ENCODE measurements at places on chromosomes 2 and 18.

- no peak for DNase-seq
- H3K36me3 ChIP-seq = peaks cover 5% of the 10 kb centered on the region
- no peak overlapping the region for H3K27ac ChIP-seq
- H3K4me3 ChIP-seq = no peak overlapping the region
- no peaks in the 10 kb centered on the region for H3K27me3 ChIP-seq
These were observed 102.2 kb downstream of the ACTR3 start for GRCh38 chr2:113992090-113992489.

GRCh38 chr2:239252801-239253200 lies 148.0 kb downstream of the HDAC4 start:
- peaks cover 1% of the 10 kb centered on the region for H3K27me3 ChIP-seq
- peaks cover 73% of the 10 kb centered on the region for H3K4me1 ChIP-seq
- peak overlapping the region; percentile 61 for H3K27ac ChIP-seq
- H3K4me3 ChIP-seq = peak overlapping the region; percentile 85
- DNase-seq = no peak
- peaks cover 13% of the 10 kb centered on the region for H3K36me3 ChIP-seq

DNA sequence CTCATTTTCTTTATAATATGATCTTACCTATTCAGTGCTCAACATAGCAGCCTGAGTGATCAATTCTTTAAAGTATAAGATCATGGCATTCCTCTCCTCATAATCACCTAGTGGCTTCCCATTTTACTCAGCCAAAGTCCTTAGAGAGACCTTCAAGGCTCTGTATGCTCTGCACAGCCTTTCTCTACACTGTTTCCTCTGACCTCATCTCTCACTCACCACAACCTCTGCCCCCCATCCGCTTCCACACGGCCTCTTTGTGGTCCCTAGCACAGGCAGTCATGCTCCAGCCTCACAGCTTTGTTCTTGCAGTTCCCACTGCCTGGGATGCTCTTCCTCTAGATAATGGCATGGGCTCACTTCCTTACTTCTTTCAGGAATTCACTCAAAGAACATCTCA lies 109.2 kb downstream of the HIBCH start:
- no peaks in the 10 kb centered on the region for H3K27me3 ChIP-seq
- peaks cover 16% of the 10 kb centered on the region for H3K4me1 ChIP-seq
- H3K27ac ChIP-seq = no peak overlapping the region
- no peak for DNase-seq
- H3K36me3 ChIP-seq = peaks cover 4% of the 10 kb centered on the region

DNA sequence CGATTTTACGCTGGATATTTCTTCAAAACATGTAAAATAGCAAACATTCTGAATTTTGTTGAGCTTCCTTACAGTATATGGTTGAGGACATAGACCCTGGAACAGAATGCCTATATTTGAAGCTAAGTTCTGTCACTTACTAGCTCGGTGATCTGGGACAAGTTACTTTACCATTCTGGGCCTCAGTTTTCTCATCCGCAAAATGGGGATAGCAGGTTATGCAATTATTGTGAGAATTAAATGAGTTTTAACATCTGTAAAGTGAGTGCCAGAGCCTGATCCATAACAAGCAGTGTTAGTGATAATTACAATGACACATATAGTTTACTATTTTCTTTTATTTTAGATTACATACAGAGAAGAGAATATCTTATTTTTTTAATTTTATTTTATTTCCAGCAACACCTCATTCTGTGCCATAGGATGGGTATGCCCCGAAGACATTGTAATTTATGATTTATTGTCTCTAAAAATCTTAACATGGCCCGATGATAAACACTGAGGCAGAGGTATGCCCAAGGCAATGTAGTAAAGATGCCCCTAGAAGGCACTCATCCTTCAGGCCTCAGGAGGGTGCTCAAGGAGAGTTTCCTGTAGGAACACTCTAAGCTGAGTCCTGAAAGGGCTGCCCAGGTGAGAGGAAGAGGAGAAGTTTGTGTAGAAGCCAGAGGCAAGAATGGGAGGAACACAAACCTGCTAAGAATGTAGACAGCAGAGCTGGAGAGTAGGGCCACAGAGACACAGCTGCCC lies 250.9 kb downstream of the BCL11A start:
- peaks cover 14% of the 10 kb centered on the region for H3K4me1 ChIP-seq
- DNase-seq = no peak
- no peak overlapping the region for H3K27ac ChIP-seq
- H3K4me3 ChIP-seq = no peak overlapping the region

GRCh38 chr2:166454006-166454595 lies 39.9 kb downstream of the SCN7A start:
- H3K4me3 ChIP-seq = no peak overlapping the region
- no peaks in the 10 kb centered on the region for H3K36me3 ChIP-seq
- DNase-seq = no peak
- no peaks in the 10 kb centered on the region for H3K4me1 ChIP-seq

DNA sequence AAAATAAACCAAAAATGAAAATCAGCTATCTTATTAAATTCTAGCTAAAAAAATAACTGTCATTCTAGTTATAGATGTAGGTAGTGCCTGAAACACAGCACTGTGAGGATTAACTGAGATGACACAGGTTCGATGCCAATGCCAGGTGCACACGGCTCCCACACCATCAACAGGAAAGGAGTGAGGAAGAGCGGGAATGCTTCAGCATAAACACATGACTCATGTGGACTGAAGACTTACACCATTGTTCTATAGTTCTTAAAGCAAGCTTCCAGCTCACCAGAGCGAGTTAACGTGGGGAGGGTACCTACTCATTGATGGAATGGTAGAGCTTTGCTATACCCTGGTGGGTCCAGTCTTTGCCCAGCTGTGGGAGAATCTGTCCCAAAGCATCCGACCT lies 76.7 kb downstream of the EMILIN2 start:
- H3K27ac ChIP-seq = no peak overlapping the region
- peaks cover 68% of the 10 kb centered on the region for H3K36me3 ChIP-seq
- H3K4me1 ChIP-seq = peaks cover 2% of the 10 kb centered on the region
- DNase-seq = no peak

DNA sequence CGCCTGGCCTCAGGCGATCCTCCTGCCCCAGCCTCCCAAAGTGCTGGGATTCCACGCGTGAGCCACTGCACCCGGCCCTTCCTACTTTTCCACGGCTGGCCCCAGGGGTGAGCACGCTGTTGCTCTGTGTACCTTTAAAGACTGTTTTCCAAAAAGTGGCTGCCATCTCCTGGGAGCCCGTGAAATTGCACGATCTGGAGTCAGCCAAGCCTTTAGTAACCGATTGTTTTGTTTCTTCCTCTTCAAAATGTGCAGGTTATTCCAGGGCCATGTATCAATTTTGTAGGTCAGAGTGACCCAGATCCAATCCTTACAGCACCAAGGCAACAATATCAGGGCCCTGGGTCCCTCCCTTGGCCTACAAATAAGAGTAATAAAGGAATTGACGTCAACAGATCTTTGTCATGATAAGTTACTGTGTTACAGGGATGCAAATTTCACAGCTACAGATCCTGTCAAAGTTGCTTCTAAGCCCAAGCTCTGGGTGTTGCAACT lies 135.6 kb upstream of the ZNF236 start:
- DNase-seq = peak; percentile 48
- peak overlapping the region; percentile 33 for H3K4me3 ChIP-seq
- no peaks in the 10 kb centered on the region for H3K36me3 ChIP-seq
- H3K27ac ChIP-seq = no peak overlapping the region
- peaks cover 6% of the 10 kb centered on the region for H3K4me1 ChIP-seq

DNA sequence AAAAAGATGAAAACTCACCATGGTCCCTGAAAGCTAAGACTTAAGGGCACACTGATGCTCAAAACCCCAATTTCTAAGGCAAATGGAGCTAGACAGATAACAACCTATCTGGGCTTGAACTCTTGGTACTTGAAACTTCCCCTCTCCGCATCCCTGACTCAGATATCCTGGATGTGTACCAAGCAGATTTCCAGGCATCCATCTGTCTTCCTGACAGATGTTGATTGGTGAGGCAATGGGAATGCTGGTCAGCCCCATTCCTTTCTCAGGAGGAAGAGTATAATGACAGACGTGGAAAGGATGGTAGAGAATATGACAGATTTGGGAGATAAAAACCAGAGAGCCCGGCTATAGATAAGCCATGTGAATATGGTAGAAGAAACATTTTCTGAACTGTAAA lies 69.2 kb downstream of the ADD2 start:
- H3K4me1 ChIP-seq = no peaks in the 10 kb centered on the region
- DNase-seq = no peak
- no peak overlapping the region for H3K4me3 ChIP-seq
- no peak overlapping the region for H3K27ac ChIP-seq

GRCh38 chr2:100396483-100396882 lies 21.0 kb downstream of the CHST10 start:
- no peaks in the 10 kb centered on the region for H3K4me1 ChIP-seq
- H3K27me3 ChIP-seq = peaks cover 2% of the 10 kb centered on the region
- peaks cover 29% of the 10 kb centered on the region for H3K36me3 ChIP-seq

GRCh38 chr2:148721520-148721931 lies 77.0 kb downstream of the EPC2 start:
- DNase-seq = no peak
- no peak overlapping the region for H3K27ac ChIP-seq
- peaks cover 97% of the 10 kb centered on the region for H3K4me1 ChIP-seq
- no peak overlapping the region for H3K4me3 ChIP-seq
- H3K27me3 ChIP-seq = no peaks in the 10 kb centered on the region
- H3K36me3 ChIP-seq = no peaks in the 10 kb centered on the region

DNA sequence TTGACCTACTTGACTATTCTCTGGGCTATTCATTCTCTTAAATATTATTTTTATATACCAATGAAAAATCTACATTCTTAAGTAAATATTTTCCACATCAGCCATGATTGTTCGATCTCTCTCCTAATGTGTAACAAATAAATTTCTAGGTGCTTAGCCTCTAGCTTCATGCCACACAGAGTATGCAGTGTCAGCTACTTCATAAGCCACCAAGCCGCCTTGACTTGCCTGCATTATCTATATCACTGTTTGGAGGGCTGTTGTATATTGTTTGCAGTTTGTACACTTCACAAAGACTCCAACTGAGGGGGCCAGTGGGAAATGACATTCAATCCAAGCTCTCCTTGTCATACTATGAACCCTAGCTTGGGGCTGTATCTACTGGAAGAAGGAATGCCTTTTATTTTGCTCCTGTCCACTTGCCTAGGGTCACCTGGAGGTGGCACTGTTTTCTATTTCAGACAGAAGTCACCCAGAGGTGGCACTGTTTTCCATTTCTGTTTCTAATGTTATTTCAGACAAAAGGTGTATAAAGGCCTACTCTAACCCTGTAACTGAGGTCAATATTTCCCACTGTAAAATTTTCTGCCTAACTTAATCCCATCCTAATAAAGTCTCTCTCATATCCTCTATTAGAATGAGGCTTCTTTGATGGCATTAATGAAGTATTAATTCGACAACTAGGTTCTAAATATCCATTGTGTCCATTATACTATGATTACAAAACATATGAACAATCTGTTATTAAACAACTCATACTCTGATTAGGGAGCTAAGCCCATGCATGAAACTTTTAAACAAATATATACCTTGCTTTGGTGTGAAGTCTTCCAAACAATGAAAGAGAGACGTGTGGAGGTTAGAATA lies 36.4 kb downstream of the COL5A2 start:
- no peak overlapping the region for H3K27ac ChIP-seq
- peak; percentile 14 for DNase-seq
- no peaks in the 10 kb centered on the region for H3K4me1 ChIP-seq
- H3K4me3 ChIP-seq = no peak overlapping the region

- no peaks in the 10 kb centered on the region for H3K4me1 ChIP-seq
- DNase-seq = no peak
- no peaks in the 10 kb centered on the region for H3K27me3 ChIP-seq
- H3K36me3 ChIP-seq = no peaks in the 10 kb centered on the region
- no peak overlapping the region for H3K4me3 ChIP-seq
These were observed 738.7 kb downstream of the SOCS6 start for GRCh38 chr18:71027531-71027930.

DNA sequence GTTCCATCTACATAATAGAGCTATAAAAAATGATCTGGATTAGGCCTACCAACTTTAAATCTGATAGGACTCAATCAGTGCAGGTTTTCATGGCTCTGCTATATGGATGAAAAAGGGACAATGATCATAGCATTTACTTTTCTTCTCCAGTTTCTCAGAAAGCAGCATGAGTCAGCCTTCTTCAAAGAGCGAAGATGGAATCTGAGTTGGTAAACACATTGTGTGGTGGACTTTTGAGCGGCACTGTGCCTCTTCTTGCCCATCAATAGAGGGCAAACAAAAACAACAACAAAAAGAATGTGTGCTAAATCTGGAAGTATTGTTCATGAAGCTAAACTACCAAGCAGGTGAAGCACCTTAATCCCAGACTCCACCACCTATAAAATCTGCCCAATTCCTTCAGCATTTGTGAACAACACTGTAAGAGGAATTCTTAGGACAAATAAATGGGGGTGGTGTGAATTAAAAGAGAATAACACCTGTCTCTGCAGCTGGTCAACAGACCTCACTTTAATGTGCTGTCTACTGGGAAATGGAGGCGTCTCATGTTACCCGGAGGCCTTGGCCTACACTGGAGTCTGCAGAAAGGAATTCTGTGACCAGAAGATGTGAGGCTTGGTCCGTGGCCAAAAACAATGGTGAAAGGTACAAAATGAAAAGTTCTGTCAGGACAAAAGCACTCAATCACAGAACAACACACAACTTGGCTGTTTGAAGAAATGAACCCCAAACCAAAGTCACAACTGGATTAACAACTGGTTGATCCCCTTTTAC lies 609.0 kb downstream of the IRS1 start:
- H3K36me3 ChIP-seq = no peaks in the 10 kb centered on the region
- peaks cover 6% of the 10 kb centered on the region for H3K27me3 ChIP-seq
- H3K4me1 ChIP-seq = no peaks in the 10 kb centered on the region

DNA sequence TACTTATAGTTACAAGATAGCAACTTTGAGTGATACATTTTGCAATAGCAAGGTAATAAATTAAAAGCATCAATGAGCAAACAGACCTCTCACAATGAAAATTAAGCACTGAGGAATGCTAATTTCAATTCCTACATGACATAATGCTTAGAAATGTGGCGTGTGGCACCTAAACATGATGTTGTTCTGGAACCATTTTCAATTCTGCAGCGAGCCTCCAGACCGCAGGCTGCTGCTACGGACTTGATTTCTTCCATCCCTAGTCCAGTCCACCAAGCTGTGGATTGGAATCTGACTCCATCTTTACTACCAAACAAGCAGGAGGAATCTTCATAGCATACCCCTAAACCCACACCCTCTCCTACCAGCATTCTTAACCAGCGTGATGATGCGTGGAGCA lies 58.7 kb upstream of the ZNF397 start:
- no peaks in the 10 kb centered on the region for H3K36me3 ChIP-seq
- no peak for DNase-seq
- no peaks in the 10 kb centered on the region for H3K4me1 ChIP-seq
- H3K27me3 ChIP-seq = peaks cover 5% of the 10 kb centered on the region
- H3K27ac ChIP-seq = no peak overlapping the region

- no peak overlapping the region for H3K4me3 ChIP-seq
- H3K27me3 ChIP-seq = peaks cover 11% of the 10 kb centered on the region
- DNase-seq = no peak
- peaks cover 10% of the 10 kb centered on the region for H3K4me1 ChIP-seq
These were observed 69.2 kb downstream of the TNS1 start for GRCh38 chr2:217933617-217933993.

GRCh38 chr2:37997629-37998028 lies 72.5 kb downstream of the RMDN2 start:
- no peak overlapping the region for H3K27ac ChIP-seq
- no peak overlapping the region for H3K4me3 ChIP-seq
- H3K4me1 ChIP-seq = no peaks in the 10 kb centered on the region
- H3K36me3 ChIP-seq = peaks cover 41% of the 10 kb centered on the region
- no peak for DNase-seq

- H3K27me3 ChIP-seq = peaks cover 2% of the 10 kb centered on the region
- peaks cover 4% of the 10 kb centered on the region for H3K36me3 ChIP-seq
- peaks cover 37% of the 10 kb centered on the region for H3K4me1 ChIP-seq
- peak overlapping the region; percentile 93 for H3K27ac ChIP-seq
- DNase-seq = peak; percentile 68
These were observed 188.1 kb downstream of the ARL4C start for GRCh38 chr2:234308813-234309195.
